ENCODE measurements at places on chromosomes 1 and 21.

DNA sequence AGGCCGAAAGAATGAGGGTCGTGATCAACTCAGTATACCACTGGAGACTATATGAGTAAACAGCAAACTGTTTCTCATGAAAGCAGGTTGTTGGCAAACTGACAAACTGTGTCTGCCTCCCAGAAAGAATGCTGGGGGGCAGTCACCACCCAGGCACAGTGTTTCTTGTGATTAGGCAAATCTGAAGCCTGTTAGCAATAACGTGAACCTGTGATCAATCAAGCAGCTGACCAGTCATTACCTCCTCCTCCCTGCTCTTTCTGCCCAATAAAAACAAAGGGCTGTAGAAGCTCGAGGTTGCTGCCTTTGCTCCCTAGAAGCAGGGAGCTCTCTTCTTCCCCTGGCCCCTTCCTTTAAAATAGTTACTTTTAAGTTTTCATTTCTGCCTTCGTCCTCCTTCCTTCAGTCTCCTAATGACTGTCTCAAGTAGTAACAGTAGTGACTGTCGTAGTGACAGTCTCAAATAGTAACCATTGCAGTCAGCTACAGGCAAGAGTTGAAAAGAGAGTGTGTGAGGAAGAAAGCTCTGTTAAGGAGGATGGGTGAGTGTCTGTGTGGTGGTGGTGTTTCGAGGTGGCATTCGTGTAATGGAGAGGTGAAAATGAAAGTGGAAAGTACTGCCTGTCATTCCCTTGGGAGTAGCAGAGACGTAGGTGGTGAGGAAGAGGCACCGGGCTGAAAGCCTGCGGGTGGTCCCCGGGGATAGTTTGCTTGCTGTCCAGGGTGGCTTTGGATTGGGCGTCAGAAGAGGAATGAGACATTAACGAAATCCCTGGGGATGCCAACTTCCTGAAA, 14.5 kb downstream of the HHAT start:
- no peak overlapping the region for H3K4me3 ChIP-seq
- no peak for DNase-seq
- H3K27ac ChIP-seq: no peak overlapping the region
- peaks cover 4% of the 10 kb centered on the region for H3K27me3 ChIP-seq

DNA sequence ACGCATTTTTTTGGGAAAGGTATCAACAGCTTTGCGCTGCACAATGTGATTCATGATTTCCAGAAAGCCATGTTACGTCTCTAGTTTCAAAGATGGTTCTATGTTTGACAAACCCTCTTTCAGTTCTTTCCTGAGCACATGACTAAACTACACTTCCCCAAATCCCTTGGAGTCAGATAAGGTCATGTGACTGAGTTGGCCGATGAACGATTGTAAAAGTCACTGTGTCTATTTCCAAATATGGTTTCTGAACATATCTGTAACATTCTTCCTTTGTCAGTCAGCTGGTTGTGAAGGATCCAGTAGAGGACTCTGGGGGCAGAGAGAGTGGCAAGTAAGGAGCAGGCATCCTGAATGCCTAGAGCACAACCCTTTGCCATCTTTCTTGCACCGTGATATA, 35.4 kb downstream of the TMPRSS15 start:
- no peak overlapping the region for H3K4me3 ChIP-seq
- H3K36me3 ChIP-seq: no peaks in the 10 kb centered on the region
- no peaks in the 10 kb centered on the region for H3K27me3 ChIP-seq
- H3K27ac ChIP-seq: no peak overlapping the region
- no peaks in the 10 kb centered on the region for H3K4me1 ChIP-seq
- DNase-seq: no peak

- peaks cover 4% of the 10 kb centered on the region for H3K36me3 ChIP-seq
- no peaks in the 10 kb centered on the region for H3K27me3 ChIP-seq
- H3K4me1 ChIP-seq: peaks cover 24% of the 10 kb centered on the region
- DNase-seq: no peak
- H3K4me3 ChIP-seq: peak overlapping the region; percentile 20
Measured at GRCh38 chr21:46096596-46097335, 1.1 kb upstream of the COL6A2 start.

DNA sequence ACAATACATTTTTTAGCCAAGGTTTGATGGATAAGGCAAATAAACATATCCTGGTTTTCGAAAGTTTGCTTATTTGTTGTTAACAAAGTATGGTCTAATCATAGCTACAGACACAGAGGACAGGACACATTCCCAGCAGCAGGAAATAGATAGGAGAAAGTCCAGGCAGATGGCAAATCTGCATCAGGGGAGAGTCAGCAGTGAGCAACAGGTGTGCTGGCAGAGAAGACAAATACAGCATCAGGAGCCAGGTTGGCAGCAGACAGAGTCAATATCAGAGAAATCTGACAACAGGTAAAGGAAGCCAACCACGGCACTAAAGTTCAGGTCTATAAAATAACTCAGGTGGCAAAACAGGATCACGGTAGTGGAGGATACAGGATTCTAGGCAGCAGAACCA, 210.7 kb upstream of the PTBP2 start:
- DNase-seq: no peak
- no peaks in the 10 kb centered on the region for H3K27me3 ChIP-seq
- H3K4me1 ChIP-seq: no peaks in the 10 kb centered on the region
- no peaks in the 10 kb centered on the region for H3K36me3 ChIP-seq
- H3K27ac ChIP-seq: no peak overlapping the region

DNA sequence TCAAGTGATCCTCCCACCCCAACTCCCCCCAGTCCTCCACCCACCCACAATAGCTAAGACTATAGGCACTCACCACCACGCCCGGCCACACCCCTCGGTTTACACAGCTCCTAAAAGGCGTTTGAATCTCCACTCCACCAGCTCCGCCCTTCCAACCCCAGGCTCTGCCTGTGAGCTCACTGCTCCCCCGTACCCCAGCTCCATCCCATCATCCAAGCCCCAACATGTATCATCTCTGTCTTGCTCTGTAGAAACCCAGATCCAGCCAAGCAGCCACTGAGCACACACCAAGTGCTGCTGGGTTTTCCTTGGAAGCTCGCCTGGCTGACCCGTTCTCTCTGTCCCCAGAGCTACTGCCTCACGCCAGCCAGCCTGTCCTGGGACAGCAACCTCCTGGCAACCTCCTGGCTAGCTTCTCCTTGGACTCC, 12.0 kb upstream of the S100A2 start:
- no peak overlapping the region for H3K4me3 ChIP-seq
- no peak overlapping the region for H3K27ac ChIP-seq
- H3K4me1 ChIP-seq: peaks cover 9% of the 10 kb centered on the region

GRCh38 chr1:163035446-163036249, 33.5 kb upstream of the RGS4 start:
- no peaks in the 10 kb centered on the region for H3K36me3 ChIP-seq
- H3K27me3 ChIP-seq: no peaks in the 10 kb centered on the region
- H3K4me3 ChIP-seq: no peak overlapping the region
- peak overlapping the region; percentile 91 for H3K27ac ChIP-seq

DNA sequence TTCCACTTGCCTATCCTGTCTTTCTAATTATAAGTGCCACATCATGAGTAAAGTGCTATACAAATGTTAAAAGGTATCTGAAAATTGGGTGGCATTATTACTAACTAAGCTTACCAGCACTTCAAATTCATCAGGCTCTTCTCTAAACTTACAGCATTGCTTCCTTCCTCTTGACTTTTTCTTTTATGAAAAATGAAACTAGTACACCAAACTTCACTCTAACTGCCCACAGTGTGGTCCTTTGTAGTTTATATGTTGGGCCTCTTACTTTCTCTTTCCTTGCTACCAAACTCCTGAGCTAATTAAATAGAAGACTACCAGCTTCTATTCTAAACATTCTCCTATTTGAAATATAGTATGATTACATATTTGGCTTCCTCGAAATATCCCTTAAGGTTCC, 81.8 kb downstream of the NOTCH2 start:
- H3K4me1 ChIP-seq: peaks cover 28% of the 10 kb centered on the region
- DNase-seq: no peak
- no peaks in the 10 kb centered on the region for H3K27me3 ChIP-seq
- H3K27ac ChIP-seq: peak overlapping the region; percentile 84
- peaks cover 10% of the 10 kb centered on the region for H3K36me3 ChIP-seq

DNA sequence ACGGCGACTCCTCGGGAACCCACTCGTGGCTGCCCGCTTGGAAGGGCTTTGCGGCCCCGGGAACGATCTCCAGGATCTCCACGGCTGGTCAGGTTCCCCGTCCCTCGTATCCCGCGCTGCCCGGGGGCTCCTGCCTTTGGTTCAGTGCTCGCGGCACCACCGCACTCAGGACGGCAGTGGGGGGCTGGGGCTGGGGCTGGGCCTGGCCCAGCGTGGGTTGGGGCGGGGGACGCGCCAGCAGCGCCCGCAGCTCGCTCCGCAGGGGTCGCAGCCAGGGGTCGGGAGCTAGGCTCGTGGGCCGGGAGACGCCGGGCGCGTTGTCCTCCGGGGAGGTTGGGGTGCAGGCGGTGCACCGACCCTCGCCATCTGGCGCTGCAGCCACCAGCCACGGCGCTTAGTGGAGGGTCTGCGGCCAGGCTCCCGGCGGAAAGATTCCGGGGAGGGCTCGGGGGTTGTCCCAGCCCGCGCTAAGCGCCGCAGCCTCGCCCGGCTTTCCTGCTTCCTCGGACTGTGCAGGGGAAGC, 8.9 kb downstream of the SIM2 start:
- peaks cover 98% of the 10 kb centered on the region for H3K27me3 ChIP-seq
- no peaks in the 10 kb centered on the region for H3K36me3 ChIP-seq
- no peak overlapping the region for H3K4me3 ChIP-seq
- no peak for DNase-seq

- H3K27me3 ChIP-seq: no peaks in the 10 kb centered on the region
- no peak for DNase-seq
- no peak overlapping the region for H3K27ac ChIP-seq
- H3K36me3 ChIP-seq: no peaks in the 10 kb centered on the region
- H3K4me3 ChIP-seq: no peak overlapping the region
Measured at GRCh38 chr1:160887071-160887470, 2.1 kb upstream of the ITLN1 start.

- DNase-seq: no peak
- no peaks in the 10 kb centered on the region for H3K4me1 ChIP-seq
- H3K27ac ChIP-seq: no peak overlapping the region
- H3K4me3 ChIP-seq: no peak overlapping the region
Measured at GRCh38 chr1:73943270-73943669, 254.7 kb downstream of the LRRIQ3 start.

Data from astrocyte (in vitro differentiated cells and primary cell).